ENCODE measurements at places on chromosomes 16 and 17. TPM values are rescaled to one million over a fixed set of nuclear protein-coding genes. Genes with fewer than 3 reads are reported as not detected.

DNA sequence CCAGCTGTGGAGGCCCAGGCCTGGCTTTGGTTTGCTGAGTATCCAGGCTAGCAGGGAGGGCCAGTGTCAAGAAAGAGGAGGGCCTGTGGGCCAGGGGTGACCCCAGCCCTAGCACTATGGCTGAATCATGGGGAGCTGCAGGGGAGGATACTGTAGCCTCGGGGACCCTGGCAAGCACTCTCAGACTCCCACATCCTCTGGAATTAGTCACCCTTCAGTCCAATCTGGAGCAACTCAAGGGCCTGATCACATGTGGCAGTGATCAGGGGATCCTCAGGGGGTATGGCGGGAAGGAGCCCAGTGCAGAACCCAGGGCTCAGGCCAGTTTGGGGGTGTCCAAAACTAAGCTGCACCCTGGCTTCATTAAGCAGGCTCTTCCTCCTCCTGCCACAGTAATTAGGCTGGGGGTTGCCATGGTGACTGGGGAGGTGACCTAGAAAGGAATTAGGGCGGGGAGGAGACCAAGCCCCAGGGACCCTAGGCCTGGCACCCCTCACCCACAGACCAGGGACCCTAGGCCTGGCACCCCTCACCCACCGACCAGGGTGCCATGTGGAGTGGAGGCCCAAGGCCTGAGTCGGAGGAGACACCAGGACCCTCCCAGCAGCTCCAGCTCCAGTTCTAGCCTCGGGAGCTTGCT, 5.8 kb downstream of the NLGN2 start:
- DNase-seq, result no peak

Gene TBC1D3B
- total RNA-seq, result 7.7 TPM

Gene PTGES3L
- 0.85 TPM for total RNA-seq

GRCh38 chr17:47804461-47804860, 17.1 kb downstream of the OSBPL7 start:
- DNase-seq, result no peak

DNA sequence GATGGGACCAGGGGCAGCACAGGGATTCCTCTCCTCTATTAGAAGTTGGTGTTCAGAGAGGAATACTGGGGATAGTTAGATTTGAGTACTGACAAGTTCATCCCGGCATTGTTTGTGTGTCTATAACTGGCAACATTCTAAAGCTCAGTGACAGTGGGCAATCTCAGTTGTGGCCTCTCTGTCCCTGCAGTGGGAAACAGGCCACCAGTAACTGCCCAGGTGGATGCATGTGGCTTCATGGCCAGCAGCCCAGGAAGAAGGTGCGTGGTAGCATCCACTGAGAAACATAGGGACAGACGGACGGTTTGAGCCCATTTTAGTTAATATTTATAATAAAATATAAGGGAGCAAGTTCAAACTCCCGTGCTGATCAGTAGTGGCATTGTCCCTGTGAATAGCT, 51.5 kb downstream of the B9D1 start:
- no peak for DNase-seq

DNA sequence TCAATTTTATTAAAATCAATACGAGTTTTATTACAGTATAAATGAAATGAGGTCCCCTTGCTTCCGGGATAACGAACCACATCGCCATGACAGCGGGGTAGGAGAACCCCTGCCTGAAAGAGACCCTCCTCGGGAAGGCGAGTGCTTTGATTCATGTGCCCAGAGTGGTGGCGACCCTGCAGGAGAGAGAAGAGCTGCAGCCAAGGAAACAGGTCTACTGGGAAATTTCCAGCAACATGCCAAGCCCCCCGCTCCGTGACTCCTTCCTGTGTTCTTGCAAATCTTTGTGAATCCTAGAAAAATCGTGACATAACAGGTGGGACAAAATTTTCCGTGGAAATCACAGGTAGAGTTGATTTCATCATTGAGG, 162.5 kb downstream of the WSCD1 start:
- DNase-seq, result no peak

GRCh38 chr16:14553447-14553846, 76.6 kb downstream of the PARN start:
- no peak for DNase-seq

Gene SULT1A4
- 18.8 TPM for total RNA-seq

Gene KRTAP16-1
- total RNA-seq, result not detected

Gene TNK1
- total RNA-seq, result 9.3 TPM

DNA sequence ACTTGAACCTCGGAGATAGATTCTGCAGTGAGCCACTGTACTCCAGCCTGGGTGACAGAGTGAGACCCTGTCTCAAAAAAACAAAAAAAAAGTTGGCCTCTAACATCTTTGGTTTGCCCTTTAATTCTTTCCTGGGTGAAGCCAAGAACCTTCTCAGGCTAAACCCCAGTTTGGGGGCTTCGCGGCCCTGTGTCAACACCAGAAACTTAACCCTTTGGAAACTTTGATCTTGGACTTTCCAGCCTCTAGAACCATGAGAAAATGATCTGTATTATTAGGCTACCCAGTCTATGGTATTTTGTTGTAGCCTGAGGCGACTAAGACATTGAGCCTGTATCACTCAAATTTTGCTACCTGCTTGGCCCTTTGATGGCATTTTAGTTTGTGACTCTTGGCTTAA, 86.2 kb downstream of the CDC27 start:
- no peak for DNase-seq

Gene OR4D1
- 0.06 TPM for total RNA-seq

- no peak for DNase-seq
These were observed 18.1 kb downstream of the EFTUD2 start for GRCh38 chr17:44881145-44881544.

DNA sequence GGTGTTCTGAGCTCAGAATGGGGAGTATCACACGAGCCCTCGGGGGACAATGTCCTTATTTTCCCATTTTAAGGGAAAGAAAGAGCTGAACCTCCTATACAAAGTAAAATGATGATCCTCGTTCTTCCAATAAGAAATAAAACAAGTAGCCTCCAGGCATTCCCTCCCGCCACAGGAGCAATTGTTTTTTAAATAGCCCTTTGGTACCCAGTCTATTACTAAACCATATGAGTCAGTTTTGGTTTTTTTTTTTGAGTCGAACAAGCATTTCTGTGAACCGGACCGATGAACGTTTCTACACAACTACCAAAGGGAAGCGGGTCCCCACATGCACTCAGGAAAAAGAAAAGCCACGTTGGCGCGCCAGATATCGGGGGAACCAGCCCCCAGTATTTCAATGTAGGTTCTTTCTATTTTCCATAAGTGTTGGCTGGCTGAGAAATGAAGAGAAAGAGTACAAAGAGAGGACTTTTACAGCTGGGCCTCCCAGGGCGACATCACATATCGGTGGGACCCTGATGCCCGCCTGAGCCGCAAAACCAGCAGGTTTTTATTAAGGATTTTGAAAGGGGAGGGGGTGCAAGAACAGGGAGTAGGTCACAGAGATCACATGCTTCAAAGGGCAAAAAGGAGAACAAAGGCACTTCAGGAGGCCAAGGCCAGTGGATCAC, 3.8 kb upstream of the DCXR start:
- DNase-seq, result no peak

Gene PERCC1
- total RNA-seq, result not detected

Gene G6PC1
- 0.16 TPM for total RNA-seq

Gene EME1
- 1.0 TPM for total RNA-seq

Gene TTC19
- 47.7 TPM for total RNA-seq
